Frontal cortex (tissue), 4 donors: ENCODE measurements at places on chromosomes 16 and 17. TPM values are rescaled to one million over a fixed set of nuclear protein-coding genes. Genes with fewer than 3 reads are reported as not detected.

The DRC3 gene
- total RNA-seq = 1.6 TPM

The ATP1B2 gene
- total RNA-seq = 8.2 TPM

The TMIGD1 gene
- total RNA-seq = not detected

The TOM1L2 gene
- 16.7 TPM for total RNA-seq

The RNF222 gene
- total RNA-seq = not detected

The CCL2 gene
- total RNA-seq = 1.2 TPM

The GLG1 gene
- total RNA-seq = 64.8 TPM

The HEATR9 gene
- total RNA-seq = not detected

The PMFBP1 gene
- 0.41 TPM for total RNA-seq
